HAP-1 (cell line): ENCODE measurements at places on chromosomes 2 and 18.

DNA sequence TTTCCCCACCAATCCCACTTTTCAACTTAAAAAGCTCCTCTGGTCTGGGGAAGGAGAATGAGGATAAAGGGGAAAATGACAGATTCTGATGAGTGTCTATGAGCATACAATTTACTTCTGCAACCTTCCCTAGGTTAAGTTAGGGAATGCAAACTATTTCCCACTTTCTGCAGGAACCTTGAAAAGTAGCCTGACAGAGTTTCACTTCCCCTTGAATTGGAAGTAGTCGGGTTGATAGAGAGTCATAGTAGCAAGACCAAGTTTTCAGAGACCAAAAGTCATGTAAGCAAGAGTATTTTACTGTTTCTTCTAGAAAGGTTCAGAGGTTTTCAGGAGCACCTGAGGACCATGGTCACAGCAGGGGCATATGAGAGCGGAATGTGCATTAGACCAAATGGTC lies 815.1 kb downstream of the CPS1 start:
- no peak for DNase-seq

GRCh38 chr2:168758970-168759820 lies 43.2 kb upstream of the NOSTRIN start:
- peak; percentile 67 for DNase-seq

DNA sequence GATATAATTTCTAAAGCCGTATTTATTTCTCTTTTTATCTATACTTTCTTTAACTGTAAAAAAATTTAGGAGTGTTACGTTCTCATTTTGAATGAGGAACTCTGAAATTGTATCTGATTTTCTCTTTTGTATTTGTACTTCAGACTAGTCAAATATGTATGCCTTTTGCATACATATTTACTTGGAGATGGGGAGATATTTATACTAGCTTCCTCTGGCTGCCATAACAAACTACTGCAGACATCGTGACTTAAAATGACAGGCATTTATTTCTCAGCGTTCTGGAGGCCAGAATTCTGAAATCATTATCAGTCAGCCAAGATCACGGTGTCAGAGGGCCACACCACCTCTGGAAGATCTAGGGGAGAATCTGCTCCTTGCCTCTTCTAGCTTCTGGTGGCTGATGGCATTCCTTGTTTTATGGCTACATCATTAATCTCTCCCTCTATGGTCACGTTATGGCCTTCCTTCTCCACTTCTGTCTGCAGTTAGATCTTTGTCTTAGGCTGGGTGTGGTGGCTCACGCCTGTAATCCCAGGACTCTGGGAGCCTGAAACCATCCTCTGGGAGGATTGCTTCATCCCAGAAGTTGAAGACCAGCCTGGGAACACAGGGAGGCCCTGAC lies 8.2 kb downstream of the LCLAT1 start:
- peak; percentile 32 for DNase-seq

- DNase-seq, result peak; percentile 54
Observed at GRCh38 chr2:218230882-218231281, 13.9 kb downstream of the ARPC2 start.

GRCh38 chr2:181198183-181198864 lies 217.9 kb downstream of the UBE2E3 start:
- no peak for DNase-seq

DNA sequence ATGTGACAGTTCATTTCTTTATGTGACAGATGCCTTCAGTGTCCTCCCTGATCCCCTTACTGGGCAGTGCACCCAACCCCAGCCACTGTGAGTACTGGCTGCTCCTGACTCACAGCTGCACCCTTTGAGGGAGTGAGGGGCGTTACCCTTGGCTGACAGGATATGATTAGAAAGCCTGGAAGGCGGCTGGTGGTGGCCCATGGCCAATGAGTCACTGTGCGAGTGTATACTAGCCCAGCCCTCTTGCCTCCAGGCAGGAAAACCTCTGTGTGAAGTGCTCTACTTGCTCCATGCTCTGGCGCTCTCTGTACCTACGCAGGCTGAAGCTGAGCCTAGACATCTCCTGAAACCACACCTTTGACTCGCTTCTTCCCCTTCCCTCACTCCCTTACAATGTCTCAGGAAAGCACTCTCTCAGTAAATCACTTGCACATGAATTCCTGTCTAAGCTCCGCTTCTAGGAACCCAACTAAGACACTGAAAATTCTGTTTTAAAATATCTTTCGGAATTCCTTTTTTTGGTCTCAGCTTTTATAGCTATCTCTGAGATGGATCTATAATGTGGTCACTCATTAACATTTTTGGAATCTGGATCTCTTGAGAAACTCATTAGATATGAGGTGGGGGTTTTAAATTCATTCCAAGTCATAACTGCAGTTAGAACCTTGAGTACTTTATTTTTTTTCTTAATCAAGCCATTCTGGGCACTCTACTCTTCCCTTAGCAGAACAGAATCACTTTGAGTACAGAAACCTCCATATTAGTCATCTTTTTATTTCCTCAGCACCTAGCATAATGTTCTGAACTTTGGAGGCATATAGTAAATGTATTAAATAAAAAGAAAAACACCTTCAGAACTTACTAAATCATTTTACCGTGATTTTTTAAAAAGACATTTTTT lies 25.3 kb upstream of the STAM2 start:
- DNase-seq, result no peak

DNA sequence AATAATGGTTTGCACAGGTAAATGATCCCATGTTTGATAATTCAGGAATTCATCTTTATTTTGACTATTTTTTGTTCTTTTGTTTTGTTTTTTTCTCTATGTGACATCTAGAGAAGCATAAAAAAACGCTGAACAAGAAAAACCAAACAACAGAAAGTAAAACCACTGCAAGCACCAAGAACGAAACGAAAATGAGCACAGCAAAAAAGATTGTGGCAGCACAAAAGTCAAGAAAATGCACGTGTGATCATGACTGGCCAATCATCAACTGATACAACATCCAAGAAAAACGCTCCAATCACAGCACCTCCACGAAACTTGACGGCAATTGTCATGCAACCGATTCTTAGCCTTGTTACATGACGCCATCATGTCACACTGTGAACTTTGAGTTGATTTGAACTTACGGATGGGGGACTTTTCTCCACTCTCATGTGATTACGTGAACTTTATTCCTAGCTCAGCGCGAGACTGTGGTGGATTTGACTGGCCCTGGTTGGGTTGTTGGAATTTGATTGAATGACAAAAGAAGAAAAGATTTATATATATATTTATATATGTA lies 318.7 kb downstream of the CELF4 start:
- DNase-seq, result no peak

DNA sequence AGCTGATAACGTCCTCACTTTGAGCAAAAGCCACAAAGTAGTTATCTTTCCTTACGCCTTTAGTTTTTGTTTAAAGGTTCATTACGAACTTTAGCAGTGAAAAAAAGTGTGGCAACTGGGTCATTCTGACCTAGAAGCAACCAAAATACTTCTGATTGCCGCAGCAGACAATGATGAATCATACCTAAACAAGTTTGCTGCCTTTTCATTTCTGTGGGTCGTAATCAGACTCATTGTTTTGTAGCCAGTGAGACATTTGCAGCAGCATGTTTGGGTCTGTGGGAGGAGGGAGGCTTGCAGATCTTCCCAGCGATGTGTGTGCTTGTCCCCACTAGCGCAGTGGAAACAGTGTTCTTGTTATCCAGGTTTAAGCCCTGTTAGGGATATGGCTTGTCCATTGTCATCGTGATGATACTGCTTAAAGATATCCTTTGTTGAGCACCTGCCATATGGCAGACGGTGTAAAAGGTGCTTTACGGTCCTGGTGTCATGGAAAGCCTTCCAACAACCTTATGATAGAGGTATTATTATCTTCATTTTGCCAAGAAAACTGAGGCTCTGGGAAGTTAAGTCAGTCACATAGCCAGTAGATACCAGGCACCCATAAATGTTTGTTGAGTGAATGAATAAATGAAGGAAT lies 1.3 kb upstream of the GREB1 start:
- DNase-seq, result no peak

DNA sequence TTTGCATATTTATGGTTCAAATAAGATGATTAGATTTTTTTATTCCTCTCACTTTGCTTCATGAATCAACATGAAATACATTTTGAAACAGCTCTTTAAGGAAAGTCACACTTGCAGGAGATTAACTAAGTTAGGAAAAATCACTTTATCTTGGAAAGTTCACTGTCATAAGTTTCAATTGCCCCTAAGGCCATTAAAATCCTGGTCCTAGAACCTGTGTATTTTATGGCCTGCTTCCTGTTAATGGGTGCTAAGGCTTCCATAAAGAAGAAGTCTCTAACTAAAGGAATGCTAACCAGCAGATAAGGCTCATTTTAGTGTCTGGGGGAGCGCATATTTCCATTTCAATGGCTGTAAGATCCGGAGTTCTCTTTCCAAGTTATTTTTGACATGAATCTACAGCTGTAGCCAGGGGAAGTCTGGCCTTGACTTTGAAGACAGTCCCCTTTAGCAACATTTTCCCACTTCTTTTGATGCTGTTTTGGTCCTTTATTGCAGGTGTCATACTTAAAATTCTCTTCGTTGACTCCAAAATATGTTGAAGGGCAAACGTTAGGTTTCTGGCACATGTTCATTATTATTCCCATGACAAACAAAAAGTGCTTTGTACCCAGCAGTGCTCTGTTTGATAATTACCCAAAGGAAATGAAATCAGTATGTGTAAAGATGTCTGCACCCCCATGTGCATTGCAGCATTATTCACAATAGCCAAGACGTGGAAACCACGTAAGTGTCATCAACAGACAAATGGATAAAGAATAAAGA lies 34.4 kb upstream of the SH3BP4 start:
- DNase-seq, result no peak

GRCh38 chr2:152183401-152184073 lies 8.0 kb upstream of the STAM2 start:
- DNase-seq, result no peak

DNA sequence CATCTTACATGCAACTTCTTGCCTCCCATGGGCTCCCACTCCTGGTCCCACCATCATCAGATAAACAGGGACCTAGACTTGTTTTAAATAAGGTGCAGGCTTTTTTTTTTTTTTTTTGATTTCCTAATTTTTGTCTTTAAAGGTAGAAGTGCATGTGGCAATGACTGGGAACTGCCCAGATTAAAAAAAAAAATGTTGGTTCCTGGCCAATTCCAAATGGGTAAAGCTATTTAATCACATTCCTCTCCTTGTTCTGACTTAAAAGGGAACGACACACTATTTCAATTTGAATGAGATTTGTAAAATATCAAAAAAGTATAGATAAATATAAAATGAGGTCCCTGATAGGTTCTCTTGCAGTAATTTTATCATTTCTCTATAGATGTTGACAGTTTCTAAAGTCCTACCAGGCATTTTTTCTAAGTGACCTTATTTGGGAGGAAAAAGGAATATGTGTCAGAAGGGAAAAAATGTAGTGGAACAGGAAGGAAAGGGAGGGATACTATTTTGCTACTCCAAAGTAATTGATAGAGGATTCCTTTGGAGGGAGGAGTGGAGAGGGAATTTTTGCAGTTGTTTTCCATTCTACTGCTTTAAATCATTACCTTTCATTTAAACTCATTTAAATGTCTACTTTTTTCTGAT lies 43.3 kb downstream of the DDX1 start:
- DNase-seq, result no peak

DNA sequence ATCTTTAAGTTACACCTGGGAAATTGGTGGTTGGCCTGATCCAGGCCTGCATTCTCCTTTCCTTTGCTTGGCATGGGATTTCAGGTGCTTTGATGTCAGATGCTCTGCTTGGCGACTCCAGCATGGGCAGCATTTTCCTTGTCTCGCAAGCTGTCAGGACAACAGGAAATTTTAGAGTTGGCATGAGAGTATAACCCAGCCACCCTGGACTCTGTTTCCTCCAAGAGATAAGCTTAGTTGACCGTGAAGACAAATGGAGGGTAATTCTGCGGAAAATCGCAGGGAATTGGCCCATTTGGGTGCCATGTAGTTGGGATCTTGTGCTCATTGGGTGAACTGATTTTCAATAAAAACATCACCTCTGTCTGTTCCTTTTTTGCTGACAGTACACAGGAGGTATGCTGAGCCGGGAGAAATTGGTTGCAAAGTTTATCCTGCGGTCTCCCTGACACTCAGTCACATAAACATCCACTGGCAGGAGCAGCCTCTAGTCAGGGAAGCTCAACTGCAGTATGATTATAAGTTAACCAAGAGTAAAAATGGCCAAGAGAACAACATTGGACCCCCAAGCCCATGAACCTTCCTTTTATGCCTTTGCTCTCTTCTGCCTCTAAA lies 409.9 kb downstream of the SETBP1 start:
- DNase-seq, result no peak

GRCh38 chr2:59236723-59237122 lies 995.6 kb upstream of the FANCL start:
- DNase-seq, result no peak

- DNase-seq, result peak; percentile 49
Observed at GRCh38 chr2:84077496-84077895, 381.6 kb downstream of the SUCLG1 start.

GRCh38 chr2:47043891-47044239 lies 111.2 kb downstream of the STPG4 start:
- DNase-seq, result no peak

GRCh38 chr2:45729753-45730512 lies 78.5 kb downstream of the PRKCE start:
- DNase-seq, result no peak

DNA sequence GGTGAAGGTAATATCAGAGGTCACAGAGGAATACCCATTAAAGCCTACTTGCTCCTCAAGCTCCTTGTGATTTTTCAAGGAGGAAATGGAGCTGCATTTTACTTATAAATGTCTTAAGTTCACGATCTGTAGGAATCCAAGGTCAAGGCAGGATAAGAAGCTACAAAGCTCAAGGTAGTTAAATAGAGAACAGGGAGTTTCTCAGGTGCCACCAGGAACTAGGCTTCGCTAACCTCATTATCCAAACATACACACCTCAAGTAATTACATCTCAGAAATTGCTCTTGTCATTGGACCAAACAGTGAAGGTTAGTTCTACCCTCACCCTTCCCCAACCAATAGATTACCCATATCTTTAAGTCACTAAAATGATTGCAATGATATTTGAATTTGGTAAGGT lies 317.4 kb upstream of the HNRNPA3 start:
- no peak for DNase-seq

DNA sequence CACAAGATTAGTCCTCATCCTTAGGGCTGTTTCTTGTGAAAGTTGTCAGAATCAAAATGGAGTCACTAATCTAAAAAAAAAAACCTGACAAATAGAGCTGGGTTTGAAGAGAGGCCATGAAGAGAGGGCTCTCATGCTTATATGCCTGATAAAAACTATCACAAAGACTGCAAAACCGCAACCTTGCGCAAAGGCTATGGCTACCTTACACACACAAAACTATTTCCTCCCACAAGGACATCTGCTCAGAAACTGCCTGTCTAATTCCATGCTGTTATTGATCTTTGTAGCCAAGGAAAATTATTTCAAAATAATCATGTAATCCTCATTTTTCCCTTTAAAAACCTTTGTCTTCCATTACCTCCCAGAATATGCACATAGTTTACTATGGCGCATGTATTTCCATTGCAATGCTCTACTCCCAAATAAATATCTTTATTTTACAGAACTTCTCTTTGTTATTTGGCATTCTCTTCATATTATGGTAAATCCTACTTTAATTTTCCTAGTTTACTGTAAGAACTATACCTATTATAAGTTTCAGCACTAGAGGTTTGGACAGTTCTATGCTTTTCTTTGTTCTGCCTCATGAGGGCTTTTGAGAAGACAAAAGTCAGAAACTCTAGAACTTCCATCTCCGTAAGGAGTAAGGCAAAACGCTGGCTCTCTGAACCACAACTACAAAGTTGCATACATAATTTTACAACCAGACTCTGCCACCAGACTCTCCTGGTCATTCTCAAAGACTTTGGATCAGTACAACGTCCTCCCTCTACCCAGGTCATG lies 9.6 kb upstream of the DPYSL5 start:
- DNase-seq, result no peak

GRCh38 chr2:62844311-62845090 lies 139.0 kb downstream of the EHBP1 start:
- DNase-seq, result no peak
